Kidney tubule cell (primary cell): ENCODE measurements at places on chromosomes 1 and 21.
A peak's percentile ranks its signal among the peaks of the same experiment; 100 is the strongest.

DNA sequence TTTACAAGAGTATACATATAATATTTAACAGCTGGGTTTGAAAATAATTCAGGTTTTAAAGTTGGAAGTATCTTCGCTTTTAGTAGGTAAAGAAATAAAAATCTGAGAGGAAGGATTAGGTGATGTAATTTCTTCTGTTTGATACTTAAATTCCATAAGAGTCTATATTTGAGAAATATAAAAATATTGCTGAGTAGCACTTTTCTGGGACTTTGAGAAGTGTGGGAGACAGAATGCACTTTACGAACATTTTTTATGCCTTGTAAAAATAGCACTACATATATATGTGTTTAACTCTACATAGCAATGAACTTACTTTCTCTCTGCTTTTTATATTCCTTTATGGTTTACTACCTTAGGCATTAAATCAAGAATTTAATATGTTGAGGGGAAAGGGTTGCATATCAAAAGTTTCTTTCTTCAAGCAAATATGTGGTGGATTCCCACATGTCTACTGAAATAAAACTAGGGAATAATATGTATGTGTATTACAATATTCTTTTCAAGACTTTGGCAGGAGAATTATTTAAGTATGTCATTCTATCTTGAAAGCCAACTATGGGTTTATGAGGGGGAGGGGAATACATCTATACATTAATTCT is 266.7 kb upstream of the ADAMTS5 start:
- no peak for DNase-seq

GRCh38 chr1:37410105-37410504 is 64.3 kb upstream of the ZC3H12A start:
- DNase-seq: no peak

DNA sequence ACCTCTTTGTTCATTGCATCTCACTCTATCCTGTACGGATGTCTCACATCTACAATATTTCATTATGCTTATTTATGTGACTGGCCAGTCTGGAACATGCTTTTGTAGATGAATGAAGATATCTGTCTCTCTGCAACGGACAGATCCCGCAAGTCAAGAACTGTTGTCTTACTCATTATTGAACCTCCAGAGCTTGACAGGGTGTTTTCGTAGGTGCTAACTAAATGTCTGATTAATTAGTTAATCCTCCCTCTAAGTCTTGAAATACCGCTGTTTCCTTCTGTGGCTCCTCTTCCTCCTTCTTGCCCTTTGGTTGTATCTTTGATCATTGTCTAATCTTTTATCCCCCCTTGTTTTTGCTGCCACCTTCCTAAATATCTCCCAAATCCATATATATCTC is 3.2 kb upstream of the C1orf162 start:
- no peak for DNase-seq

GRCh38 chr1:237751090-237751489 is 139.6 kb downstream of the ZP4 start:
- DNase-seq: no peak

DNA sequence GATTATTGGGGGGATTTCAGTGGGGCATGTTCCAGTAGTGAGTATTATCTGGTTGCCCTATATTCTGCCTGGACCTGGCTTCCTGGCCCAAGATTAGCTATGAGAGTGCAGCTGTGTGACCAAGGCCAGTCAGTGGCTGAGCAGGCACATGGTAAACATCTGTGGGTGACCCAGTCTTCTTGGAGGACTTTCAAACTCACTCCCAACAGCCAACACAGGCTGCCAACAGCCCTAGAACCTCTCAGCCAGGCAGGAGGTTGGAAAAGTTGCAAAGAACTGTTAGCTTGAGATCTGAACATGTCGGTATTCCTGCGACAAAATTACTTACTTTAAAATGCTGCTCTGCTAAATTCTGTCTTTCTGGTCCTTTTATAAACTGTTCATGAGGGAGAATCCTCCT is 192.4 kb downstream of the TGFBR3 start:
- DNase-seq: no peak

- DNase-seq: no peak
These were observed 54.2 kb downstream of the MIGA1 start for GRCh38 chr1:77833521-77834100.

DNA sequence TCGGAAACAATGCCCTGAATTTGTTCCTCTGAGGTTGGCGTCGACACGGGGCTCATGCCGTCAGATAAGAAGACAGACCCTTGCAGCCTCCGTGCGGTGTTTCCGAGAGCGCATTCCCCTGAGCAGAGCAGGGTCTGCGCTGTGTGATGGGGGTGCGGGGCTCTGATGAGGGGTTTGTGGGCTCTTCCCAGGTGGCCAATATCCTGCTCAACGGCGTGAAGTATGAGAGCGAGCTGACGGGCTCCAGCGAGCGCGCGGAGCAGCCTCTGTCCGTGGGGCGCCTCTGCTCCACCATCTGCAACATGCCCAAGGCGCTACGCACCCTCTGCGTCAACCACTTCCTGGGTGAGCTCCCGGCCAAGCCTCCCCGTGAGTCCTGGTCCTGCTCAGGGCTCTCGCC is 17.3 kb downstream of the SLC45A1 start:
- no peak for DNase-seq

DNA sequence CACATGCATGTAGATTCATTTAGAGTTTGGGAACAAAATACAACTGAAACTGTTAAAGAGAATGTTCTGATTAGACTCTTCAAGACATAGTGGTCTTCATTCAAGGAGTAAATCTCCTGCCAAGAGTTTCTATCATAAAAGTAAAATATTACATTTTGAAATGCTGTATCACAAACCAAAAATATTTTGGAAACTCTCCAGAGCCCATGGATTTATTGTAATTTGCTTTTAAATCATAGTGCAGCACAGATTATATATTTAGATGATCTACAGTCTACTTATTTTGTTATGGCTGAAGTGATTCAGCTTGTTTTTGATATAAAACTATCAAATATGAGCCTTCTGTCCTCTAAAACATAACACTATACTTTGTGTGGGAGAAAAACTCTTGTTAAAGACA is 105.3 kb downstream of the DISP1 start:
- DNase-seq: no peak

- no peak for DNase-seq
These were observed 69.6 kb downstream of the CLCA4 start for GRCh38 chr1:86616433-86616832.

DNA sequence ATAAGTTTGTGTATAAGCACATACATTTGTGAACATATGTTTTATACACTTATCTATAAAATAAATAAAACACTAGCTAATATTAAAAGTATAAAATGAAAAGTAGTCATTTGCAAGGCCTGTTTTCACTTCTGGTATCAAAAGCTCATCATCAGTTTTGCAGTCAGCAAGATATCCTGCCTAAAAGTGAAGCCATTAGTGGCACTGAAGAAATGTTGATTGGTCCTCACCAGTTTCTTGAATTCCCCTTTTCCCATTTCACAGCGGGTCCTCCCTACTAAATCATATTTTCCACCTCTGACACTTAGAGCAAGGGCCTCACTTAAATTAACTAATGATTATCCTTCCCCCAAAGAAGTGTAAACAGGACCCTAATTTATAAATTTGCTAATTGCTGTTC is 6.7 kb downstream of the TBX15 start:
- no peak for DNase-seq

DNA sequence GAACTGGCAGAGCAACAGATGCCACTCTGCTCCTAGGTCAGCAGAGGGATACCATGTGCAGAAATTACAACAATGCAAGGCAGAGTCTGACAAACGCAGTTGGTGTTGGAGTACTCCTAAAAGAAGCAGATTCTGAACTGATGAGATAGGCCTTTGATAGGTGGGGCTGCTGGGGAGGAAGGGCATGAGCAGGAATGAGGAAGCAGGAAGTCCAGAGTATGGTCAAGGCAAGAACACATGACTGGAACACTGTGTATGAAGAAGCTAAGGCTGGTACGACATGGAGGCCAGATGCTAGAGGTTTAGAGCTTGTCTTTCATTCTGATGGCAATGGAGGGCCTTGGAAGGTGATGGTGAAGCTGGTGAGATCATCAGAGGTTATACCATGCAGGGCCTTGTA is 11.5 kb upstream of the THRAP3 start:
- peak; percentile 67 for DNase-seq
